ENCODE measurements at places on chromosomes 4 and X. TPM values are rescaled to one million over a fixed set of nuclear protein-coding genes. Genes with fewer than 3 reads are reported as not detected.

Gene TLR6
- total RNA-seq = 1.5 TPM

Gene CC2D2A
- total RNA-seq = 3.9 TPM

Gene TMEM150C
- 0.06 TPM for total RNA-seq

DNA sequence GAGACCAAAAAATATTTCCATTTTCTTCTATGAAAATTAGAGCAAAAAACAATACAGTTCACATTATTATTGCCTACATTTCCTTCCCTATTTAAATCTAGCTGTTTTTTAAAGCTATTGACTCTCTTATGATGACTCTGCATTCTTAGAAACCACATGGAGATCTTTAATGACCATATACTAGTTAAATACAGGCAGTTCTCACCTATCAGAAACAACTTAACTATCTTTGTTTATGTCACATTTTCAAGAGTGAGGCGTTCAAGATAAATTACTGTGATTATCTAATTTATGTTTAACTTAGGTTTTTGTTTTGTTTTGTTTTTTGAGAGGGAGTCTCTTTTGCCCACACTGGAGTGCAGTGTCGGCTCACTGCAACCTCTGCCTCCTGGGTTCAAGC, 3.0 kb downstream of the CISD2 start:
- H3K27ac ChIP-seq = no peak overlapping the region
- no peak for DNase-seq
- no peak overlapping the region for H3K4me3 ChIP-seq
- H3K4me1 ChIP-seq = peaks cover 6% of the 10 kb centered on the region
- H3K36me3 ChIP-seq = peaks cover 15% of the 10 kb centered on the region

DNA sequence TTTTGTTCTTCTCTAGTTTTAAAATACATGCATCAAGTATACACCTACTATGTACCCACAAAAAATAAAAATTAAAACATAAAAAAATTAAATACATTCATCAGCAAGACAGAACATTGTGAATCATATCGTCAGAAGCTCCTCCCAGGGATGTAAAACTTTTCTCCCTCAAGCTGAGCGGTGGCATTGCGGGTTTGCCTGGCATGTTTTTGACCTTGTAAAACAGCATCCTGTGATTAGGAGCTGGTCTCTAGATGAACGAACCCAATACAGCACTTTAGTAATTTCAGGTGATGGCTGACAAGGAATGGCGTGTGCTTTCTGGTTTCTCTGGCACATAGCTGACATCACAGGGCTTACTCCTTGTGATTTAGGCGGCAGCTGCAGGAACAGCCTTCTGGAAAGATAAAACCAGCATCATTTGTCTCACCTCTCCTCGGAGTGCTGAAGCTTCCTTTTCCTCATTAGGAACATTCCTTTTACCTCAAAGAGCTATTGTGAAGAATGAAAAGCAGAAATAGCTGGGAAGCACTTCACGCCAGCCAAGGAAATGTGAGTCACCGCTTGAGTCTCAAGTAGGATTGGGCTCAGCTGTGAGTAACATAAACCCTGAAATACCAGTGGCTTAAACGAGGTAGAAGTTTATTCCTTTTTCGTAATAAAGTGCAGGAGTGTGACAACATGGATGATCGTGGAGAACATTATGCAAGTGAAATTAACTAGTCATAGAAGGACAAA, 44.3 kb downstream of the NYX start:
- no peaks in the 10 kb centered on the region for H3K36me3 ChIP-seq
- DNase-seq = peak; percentile 70

DNA sequence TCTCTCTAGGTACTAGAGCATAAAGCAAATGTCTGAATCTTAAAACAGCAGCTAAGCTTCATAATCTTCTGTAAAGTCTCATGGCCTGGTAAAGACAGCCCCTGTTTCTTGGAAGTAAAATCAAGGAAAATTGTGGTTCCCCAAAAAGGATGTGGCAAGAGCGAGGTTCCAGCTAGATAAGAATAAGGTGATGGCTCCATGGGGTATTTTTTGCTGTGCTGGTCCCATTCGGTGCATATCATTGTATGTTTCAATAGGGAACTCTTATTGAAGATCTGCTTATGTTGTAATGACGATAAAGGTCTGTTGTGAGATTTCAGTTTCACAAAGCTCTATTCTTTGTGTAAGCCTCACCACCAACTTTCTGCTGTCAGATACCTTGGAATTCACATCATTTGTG, 316.9 kb upstream of the NOCT start:
- no peak overlapping the region for H3K4me3 ChIP-seq
- H3K4me1 ChIP-seq = no peaks in the 10 kb centered on the region
- DNase-seq = no peak
- H3K36me3 ChIP-seq = no peaks in the 10 kb centered on the region
- no peaks in the 10 kb centered on the region for H3K27me3 ChIP-seq
- H3K27ac ChIP-seq = no peak overlapping the region

DNA sequence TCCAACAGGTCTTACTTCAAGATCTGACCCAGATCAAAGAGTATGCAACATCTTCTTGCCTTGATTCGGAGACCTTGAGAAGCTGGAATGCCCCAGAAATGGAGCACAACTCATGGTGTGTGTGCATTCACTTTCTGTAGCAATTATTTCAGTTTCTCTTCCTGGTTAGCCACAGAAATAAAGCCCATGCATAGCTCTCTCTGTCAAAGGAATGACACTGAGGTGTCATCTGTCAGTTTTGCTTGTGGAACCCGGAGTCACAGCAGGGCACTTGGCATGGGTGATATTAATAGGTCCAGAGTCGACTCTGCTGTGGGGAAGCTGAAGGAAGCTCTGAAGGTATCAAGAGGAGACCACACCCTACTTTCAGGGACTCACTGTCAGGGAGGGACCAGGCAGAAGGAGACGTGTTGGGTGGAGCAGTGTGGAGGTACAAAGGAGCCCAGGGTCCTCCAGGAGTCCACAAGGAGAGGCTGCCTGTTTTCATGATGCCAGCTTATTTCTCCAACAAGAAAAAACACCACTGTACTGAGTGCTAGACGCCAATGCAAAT, 10.7 kb downstream of the CLNK start:
- no peak for DNase-seq
- no peak overlapping the region for H3K4me3 ChIP-seq
- no peaks in the 10 kb centered on the region for H3K4me1 ChIP-seq
- H3K36me3 ChIP-seq = no peaks in the 10 kb centered on the region
